Spleen (tissue), 13 donors: ENCODE measurements at places on chromosomes 1 and 21. TPM values are rescaled to one million over a fixed set of nuclear protein-coding genes. Genes with fewer than 3 reads are reported as not detected.

Gene UBASH3A
- 9.9 TPM for total RNA-seq

DNA sequence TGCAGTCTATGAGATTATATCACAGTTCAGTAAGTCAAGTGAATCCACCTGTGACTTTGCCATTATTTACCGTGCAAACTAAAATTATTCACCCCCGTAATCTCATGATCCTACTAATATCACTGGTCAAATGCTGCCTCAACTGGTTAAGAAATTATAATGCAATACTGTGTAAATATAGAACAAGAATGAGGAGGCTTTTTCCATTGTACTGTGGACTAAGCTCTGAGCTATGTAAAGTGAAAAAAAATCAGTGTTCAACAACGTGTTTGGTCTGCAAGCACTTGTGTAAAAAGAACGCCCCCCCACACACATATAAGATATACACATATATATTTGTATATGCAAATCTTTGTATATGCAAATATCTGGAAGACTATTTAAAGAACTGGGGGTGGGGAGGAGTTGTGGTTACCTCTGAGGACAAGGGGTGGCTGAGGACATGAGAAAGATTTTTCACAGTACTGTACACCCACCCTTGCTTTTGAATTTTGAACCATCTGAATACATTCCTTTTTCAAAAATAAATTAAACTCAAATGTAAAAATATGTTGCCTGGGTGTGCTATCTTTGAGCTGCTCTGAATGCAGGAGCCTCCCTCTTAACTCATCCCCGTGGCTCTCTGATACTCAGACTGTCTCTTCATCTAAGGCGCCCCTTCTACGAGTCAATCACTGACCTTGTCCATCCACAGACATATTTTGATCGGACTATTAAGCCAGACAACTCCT lies 57.0 kb downstream of the PTP4A2 start:
- no peak overlapping the region for H3K4me3 ChIP-seq
- no peak for DNase-seq
- peaks cover 26% of the 10 kb centered on the region for H3K4me1 ChIP-seq
- H3K36me3 ChIP-seq: no peaks in the 10 kb centered on the region
- H3K27ac ChIP-seq: no peak overlapping the region

DNA sequence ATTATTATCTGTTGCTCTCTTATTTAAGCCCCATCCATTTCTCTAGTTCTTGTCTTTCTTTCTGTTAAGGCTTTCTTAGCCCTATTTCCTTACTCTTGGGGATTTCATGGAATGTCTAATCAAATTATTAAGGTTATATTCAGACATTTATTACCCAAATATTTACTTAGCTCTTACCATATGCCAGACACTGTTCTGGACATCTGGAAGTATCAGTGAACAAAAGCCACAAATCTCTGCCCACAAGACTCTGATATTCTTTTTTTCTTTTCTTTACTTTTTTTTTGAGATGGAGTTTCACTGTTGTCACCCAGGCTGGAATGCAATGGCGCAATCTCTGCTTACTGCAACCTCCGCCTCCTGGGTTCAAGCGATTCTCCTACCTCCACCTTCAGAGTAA lies 74.3 kb upstream of the NBL1 start:
- DNase-seq: no peak
- H3K27ac ChIP-seq: no peak overlapping the region
- H3K36me3 ChIP-seq: no peaks in the 10 kb centered on the region
- no peak overlapping the region for H3K4me3 ChIP-seq
- no peaks in the 10 kb centered on the region for H3K27me3 ChIP-seq

DNA sequence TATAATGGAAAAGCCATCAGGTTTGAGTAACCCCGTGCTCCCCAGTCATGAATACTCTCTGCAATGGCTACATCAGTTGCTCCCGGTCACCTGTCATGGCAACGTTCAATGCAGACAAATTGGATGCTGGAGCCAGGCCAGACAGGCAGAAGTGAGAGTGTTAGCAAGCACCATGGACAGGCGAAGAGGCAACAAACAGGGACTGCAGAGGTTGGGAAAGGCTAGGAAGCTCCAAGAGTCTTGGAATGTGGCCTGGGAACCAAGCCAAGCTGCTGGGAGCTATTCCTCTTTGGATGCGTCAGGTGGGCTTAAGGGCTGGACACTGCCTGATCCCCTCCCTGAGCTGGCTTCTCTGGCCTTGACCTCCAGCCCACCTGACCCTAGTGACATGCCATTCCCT lies 102.9 kb downstream of the ACTL8 start:
- H3K4me1 ChIP-seq: no peaks in the 10 kb centered on the region
- H3K4me3 ChIP-seq: no peak overlapping the region
- no peak for DNase-seq
- no peak overlapping the region for H3K27ac ChIP-seq
- H3K27me3 ChIP-seq: no peaks in the 10 kb centered on the region

- no peak overlapping the region for H3K27ac ChIP-seq
- no peaks in the 10 kb centered on the region for H3K27me3 ChIP-seq
- H3K4me3 ChIP-seq: no peak overlapping the region
- DNase-seq: no peak
- H3K36me3 ChIP-seq: peaks cover 46% of the 10 kb centered on the region
Measured at GRCh38 chr1:34982820-34983376, 2.2 kb downstream of the TMEM35B start.

- peaks cover 80% of the 10 kb centered on the region for H3K36me3 ChIP-seq
- H3K27ac ChIP-seq: no peak overlapping the region
- peaks cover 13% of the 10 kb centered on the region for H3K4me1 ChIP-seq
Measured at GRCh38 chr1:111439461-111440351, 9.3 kb downstream of the WDR77 start.

DNA sequence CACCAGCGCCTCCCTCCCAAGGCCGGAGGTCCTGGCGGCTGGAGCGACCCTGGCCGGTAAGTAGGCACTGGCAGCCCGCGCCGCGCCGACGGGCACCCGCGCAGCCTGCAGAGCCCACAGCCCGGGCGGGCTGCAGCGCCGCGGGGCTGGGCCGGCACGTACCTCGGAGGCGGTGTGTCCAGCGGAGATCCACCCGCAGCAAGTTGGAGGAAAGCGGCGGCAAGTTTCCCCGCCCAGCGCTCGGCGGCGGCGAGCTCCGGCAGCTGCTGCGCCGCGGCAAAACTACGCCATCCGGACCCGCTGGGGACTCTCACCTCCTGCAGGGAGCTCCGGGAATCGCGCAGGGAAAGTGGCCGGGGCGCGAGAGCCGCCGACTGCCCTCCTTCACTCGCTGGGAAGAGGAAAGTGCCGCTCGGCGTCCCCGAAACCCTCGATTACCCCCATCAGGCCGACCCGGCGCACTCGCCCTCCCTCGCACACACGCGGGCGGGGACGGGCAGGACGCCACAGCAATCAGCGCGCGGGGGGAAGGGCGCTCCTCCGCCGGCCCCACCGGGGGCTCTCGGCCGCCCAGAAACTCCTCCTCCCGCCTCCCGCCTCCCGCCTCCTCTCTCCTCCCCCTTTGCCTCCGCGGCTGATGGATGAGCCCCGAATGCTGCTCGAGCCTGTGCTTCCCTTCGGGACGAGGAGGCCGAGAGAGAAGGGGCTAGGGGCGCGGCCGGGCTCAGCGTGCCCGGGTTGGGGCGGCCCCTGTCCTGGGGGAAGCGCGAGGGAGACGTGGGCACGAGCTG lies at the start of gene TGFBR3:
TGFBR3 (minus strand) TSS at position 436 of the 791 bp plus-strand sequence. CDS start 24,620 bp downstream, outside the sequence.
- H3K27ac ChIP-seq: peak within 1 kb of the TSS; percentile 93
- H3K27me3 ChIP-seq: no peaks in the 10 kb centered on the region
- H3K4me3 ChIP-seq: peak within 1 kb of the TSS; percentile 81

DNA sequence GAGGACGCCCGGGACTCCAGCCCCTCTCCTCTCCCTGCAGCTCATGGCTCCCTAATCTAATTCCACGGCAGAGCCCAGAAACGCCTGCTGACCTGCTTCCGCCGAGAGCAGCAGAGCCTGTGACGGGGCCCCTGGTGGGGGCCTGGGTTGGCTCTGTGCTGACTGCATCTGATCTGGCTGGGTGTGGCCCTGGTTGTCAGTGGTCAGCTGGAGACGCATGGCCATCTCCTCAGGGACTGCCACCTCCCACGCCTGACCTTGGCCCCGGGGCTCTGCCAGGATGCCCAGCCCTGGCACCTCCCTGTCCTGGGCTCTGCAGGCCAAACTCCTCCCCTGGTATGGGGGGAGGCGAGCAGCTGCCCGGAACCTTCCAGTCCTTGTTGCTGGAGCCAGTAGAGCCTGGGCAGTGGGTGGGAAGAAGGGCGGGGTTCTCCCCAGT lies 1.1 kb upstream of the PLCH2 start:
- H3K27ac ChIP-seq: peak overlapping the region; percentile 42
- no peaks in the 10 kb centered on the region for H3K27me3 ChIP-seq
- no peak overlapping the region for H3K4me3 ChIP-seq
- H3K36me3 ChIP-seq: no peaks in the 10 kb centered on the region

DNA sequence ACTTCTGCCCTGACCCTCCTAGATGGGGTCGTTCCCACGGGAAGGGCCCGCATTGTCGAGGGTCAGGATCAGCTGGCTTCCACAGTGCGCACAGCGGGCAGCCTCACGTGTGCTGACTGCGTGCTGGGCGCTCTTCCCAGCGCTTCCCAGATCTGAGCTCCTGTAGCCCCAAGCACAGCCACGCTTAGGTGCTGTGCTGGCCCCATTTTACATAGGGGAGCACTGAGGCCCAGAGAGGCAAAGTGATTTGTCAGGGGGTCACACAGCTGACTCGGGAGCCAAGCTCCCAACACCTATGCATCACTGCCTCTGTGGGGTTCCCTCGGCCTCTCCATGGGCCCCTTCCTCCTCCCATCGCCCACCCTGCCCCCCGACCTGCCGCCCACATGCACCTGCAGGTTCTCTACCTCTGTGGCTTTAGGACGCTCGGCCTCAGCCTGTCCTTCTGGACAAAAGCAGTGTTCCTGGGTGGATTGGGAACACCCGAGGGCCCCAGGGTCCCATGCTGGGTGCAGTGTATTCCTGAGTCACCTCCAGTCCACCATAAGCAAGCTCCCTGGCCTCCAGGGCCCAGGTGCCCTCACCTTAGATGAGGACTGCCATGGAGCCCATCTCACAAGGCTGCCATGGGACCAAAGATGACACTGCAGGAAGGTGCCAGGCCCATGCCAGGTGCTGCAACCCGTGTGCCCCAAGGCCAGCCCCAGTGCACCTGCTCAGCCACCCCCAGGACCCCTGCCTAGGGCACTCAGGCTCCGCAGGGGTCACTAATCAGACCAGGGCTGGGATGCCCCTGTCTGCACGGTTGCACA lies 23.3 kb downstream of the TFF3 start:
- no peaks in the 10 kb centered on the region for H3K27me3 ChIP-seq
- H3K4me3 ChIP-seq: no peak overlapping the region
- peaks cover 93% of the 10 kb centered on the region for H3K36me3 ChIP-seq
- DNase-seq: no peak
- no peaks in the 10 kb centered on the region for H3K4me1 ChIP-seq
